Activated CD4-positive, alpha-beta T cell treated with anti-CD3 and anti-CD28 coated beads, Interleukin-2, amount 10 ng/mL, durations not matched to agents 24 days and 14 days (primary cell): ENCODE measurements at places on chromosomes 12 and 14.

- no peak for DNase-seq
These were observed 91.5 kb downstream of the APAF1 start for GRCh38 chr12:98736352-98737321.

- no peak for DNase-seq
These were observed 23.8 kb downstream of the ACTN1 start for GRCh38 chr14:68955164-68955850.

- peak; percentile 88 for DNase-seq
These were observed 13.5 kb downstream of the DHRS7 start for GRCh38 chr14:60151715-60152114.

DNA sequence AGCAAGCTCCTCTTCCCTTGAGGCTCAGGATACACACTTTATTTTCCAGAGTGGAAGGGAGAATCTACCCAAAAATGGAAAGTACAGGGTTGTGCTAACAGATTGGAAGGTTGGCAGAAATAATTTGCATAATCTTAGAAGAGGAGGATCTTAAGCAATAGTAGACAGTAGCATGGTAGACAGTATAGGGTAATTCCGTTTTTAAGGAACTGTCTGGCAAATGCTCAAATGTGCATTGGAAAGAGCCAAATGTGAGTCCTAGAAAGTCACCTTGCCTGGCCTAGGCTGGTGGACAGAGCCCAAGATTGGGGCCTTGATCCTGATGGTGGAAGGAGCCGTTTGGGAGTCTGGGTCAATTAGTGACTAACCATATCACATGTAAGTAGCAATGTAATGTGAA lies 13.1 kb upstream of the CARMIL3 start:
- no peak for DNase-seq

DNA sequence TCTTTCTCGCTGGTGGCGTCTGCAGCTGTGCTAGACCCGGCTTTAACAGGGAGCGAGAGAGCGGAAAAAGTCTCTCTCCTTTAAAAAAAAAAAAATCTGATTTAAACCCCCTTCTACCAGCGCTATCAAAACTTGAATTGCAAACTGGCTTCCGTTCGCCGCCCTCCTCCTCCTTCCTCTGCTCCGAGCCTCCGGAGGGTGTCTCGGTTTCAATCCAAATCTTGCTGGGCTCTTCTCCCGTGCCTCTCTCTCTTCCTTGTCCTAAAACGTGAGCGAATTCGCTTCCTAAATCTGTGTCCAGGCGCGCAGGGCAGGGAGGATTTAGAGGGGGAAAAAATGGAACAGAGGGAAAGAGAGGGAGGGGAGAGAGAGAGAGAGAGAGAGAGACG lies 272 bp downstream of the TBX3 start:
- DNase-seq = no peak

DNA sequence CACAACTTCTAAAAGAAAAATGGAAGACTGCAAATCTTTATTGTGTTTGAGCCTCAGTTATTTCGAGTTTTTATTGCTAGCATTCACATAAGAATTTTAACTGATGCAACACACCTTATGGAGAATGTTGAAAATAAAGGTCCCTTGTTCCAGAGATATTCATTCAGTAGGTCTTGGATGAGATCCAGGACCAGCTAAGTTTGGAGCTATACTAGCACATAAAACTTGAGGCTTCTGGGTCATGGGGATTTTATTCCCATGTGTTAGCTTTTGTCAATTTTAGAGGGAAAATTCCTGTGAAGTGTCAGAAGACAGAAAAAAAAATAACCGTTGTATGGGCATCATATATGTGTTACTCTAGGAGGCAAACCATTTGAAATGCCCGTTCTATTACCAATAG lies 693.2 kb upstream of the MIS18BP1 start:
- no peak for DNase-seq

- no peak for DNase-seq
These were observed 29.3 kb downstream of the DIO3 start for GRCh38 chr14:101590616-101591015.

DNA sequence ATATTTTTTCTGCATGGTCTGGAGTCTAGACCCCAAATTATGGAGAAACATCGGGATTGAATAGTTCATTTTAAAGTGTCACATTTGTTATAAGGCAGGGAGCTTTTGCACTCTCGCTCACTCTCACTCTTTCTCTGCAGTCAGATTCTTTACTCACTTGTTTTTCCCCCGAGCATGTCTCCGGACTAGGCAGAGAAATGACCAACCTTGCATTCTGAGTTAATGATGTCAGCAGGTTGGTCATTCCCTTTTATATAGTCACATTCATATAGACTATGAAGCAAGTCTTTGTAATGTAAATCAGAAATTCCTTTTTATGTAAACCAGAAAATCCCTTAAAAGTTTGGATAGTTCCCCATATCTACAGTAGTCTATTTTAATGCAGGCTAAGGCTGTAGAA lies 4.1 kb downstream of the C12orf75 start:
- no peak for DNase-seq

- no peak for DNase-seq
These were observed 25.9 kb downstream of the RHOF start for GRCh38 chr12:121767525-121768016.

DNA sequence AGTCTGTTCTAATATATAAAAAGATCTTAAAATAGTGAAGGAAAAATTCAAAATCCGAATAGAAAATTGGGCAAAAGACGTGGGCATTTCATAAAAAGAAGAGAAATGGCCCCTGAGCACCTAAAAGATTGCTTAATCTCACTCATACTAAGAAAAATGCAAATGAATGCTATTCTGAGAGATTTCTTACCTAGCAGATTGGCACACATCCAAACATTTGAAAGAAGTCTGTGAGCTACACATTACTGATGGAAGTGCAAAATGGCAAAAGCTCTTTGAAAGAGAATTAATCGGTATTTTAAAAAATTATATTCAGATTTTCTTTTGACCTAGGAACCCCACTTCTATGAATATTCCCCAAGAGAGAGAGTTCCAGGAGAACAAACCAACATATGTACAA lies 280.4 kb upstream of the GARIN6 start:
- no peak for DNase-seq

DNA sequence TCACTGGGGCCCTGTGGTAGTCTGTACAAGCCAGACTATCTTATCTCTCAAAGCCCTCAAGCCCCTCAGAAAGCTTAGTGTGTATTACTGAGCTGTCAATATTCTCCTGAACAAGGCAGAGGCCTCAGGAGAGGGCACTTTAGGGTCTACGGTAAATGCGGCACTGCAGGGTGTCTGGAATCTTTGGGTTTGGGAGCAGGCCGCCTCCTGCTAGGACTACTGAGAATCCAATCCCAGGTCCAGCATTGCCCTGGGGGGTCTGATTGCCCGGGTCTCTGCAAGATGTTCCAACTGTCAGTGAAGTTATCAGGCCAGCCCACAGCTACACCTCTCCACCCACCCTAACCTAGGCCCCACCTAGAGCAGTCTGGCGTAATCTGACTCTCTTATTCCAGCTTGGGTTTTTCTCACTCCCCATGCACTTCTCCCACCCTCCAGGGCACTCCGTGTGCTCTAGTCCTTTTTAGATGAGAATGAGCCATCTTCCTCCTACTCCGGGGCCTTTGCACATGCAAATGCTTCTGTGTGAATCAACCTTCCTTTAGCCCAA lies 4.3 kb upstream of the ZFP36L1 start:
- DNase-seq = peak; percentile 60

GRCh38 chr14:101116486-101117130 lies 213.1 kb upstream of the RTL1 start:
- DNase-seq = no peak

GRCh38 chr12:25372002-25372401 lies 121.3 kb upstream of the KRAS start:
- no peak for DNase-seq

GRCh38 chr12:57340104-57340503 lies 89.1 kb upstream of the STAC3 start:
- DNase-seq = no peak

DNA sequence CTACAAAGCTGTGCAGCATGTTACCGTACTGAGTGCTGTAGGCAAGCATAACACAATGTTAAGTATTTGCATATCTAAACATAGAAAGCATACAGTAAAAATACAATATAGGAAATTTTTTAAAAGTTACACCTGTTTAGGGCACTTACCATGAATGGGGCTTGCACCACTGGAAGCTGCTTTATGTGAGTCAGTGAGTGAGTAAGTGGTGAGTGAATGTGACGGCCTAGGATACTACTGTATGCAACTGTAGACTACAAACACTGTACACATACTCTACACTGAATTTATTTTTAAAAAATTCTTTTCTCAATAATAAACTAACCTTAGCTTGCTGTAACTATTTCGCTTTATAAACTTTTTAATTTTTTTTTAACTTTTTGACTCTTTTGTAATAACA lies 82.1 kb upstream of the FSCB start:
- DNase-seq = no peak

DNA sequence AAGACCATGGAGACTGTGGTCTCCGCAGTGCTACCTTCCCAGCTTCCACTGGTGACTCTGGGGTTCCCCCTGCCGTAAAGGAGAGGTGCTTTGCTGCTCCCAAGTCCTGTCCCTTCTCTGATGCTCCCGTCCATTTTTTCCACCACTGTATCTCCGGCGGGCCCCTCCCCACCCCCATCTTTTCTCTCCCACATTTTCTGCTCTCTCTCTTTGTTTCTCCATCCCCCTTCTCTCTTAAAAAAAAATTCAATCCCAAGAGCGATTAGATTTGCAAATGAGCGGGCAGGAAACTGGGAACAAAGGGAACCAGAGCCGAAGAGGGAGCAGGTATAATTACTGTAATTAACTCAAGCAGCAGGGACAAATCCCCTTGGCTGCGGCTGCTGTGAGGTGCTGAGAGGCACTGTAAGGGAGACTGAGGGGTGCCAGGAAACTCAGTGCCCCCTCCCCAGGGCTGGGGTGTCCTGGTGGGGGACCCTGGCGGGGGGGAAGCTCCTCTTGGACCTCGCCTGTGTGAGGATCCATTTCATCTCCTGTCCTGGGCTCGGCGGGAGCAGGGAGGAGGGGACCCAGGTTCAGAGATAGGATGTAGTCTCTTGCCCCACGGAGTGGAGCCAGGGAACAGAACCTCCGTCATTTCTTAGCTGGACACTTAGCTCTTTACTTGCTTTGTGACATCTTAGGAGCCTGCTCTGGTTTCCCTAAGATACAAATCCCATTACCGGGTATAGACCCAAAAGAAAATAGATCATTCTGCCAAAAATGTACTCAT lies 140.4 kb upstream of the NRXN3 start:
- DNase-seq = no peak

GRCh38 chr12:34297790-34298164 lies 275.5 kb downstream of the ALG10 start:
- DNase-seq = no peak

DNA sequence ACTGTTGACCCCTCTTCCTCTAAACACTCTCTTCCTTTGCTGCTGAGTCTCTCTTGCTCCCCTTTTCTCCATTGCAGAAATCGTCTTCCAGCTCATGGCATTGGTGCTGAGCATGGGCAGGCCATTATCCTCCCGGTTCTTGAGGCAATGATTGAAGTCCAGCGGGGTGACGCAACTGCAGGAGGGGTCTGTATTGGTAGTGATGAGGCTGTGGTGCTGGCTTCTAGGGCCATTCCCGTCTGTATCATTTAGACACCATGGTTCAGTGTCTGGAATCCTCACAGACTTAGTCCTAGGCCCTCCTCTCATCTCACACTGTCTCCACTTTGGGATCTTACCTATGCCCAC lies 720 bp upstream of the SLC22A17 start:
- DNase-seq = no peak

GRCh38 chr14:58805057-58805456 lies 167.3 kb downstream of the DACT1 start:
- DNase-seq = no peak

DNA sequence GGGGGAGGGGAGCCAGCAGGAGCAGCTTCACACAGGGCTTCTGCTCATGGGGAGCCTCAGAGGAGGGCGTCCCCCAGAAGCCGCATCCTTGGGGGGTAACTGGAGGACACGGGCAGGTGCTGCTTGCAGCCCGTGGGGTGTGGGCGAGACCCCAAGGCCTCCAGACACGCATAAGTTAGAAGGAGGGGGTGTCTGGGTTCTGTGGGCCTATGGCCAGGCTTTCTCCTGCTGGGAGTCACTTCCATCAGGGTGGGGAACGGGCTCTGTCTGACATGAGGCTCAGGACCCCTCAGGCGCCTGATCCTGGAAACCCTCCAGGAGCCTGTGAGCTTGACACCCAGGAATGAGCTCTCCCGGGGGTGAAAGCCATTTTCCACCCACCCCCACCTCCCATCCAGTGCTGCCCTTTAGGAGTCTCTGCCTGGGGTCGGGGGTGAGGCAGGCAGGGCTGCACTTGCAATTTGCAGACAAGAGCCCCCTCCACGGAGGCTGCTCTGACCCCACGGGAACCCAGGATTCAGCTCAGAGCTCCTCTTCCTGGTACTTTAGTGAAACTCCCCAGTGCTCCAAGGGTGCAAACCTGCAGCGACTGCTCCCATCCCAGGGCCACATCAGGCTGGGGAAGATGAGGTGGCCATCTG lies 325.7 kb downstream of the ADGRD1 start:
- no peak for DNase-seq

DNA sequence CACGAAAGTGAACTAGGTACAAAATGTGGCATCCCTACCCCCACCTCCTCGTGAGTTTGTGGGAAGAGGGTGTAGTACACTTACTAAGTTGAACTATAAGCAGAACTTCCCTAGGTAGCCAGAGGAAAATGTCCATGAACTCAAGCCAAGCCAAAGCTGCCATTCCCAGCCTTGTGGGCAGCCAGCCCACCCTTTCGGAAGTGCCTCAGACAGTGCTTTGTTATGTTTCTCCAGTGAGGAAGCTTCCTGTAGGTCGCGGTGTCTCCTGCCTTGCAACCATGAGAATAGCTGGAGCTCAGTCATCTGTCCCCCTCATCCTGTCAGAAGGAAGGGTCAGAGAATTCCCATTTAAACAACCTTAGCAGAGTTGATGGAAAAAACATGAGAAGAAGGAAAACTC lies 266.9 kb downstream of the DUSP6 start:
- DNase-seq = no peak

DNA sequence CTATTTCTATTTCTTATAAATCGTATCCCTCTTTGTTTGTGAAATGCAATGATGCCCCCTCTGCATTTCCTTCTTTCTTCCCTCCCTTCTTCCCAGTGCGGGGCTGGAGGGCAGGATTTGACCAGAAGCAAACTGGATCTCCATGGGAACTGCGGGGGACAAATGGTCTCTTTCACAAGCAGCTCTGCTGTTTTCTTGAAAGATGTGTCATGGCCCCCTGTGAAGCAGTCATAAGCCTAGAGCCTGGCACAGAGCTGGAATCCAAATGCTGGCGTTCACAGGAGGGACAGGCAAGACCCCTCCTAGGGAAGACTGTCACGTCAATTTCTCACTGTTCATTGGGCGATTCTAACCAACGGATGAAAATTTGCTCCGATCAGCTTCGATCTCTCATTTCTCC lies 203.5 kb upstream of the NOS1 start:
- no peak for DNase-seq

- no peak for DNase-seq
These were observed 56.3 kb downstream of the SLC6A15 start for GRCh38 chr12:84856156-84856900.

- DNase-seq = no peak
These were observed 39.5 kb downstream of the SCARB1 start for GRCh38 chr12:124824195-124824594.

- DNase-seq = no peak
These were observed 232.5 kb downstream of the BCL11B start for GRCh38 chr14:99039331-99040041.
